ENCODE measurements at places on chromosomes 7 and 10. TPM values are rescaled to one million over a fixed set of nuclear protein-coding genes. Genes with fewer than 3 reads are reported as not detected.
A peak's percentile ranks its signal among the peaks of the same experiment; 100 is the strongest.

GRCh38 chr10:86586516-86586915, 64.9 kb upstream of the WAPL start:
- H3K4me3 ChIP-seq = no peak overlapping the region
- no peak overlapping the region for H3K27ac ChIP-seq
- no peaks in the 10 kb centered on the region for H3K36me3 ChIP-seq
- DNase-seq = no peak
- H3K27me3 ChIP-seq = no peaks in the 10 kb centered on the region

PLCE1 gene
- 14.7 TPM for total RNA-seq

DNA sequence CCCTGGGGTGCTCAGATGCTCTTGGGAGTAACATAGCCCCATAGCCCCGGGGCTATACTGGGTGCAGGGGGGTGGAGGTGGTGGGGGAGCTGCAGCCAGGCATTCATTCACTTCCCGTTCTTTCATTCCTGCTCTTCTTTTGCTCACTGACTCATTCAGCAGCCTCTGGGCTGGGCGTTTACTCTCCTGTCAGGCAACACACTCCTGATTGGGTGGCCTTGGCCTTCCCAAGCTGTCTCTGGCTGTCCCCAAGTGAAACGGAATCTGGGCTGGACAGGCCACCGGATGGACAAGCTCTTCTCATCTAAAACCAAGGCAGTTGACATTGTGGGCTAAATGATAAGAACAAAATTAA, 34.6 kb downstream of the CHST3 start:
- H3K27ac ChIP-seq = peak overlapping the region; percentile 53
- H3K27me3 ChIP-seq = no peaks in the 10 kb centered on the region
- peaks cover 17% of the 10 kb centered on the region for H3K4me1 ChIP-seq
- DNase-seq = no peak
- no peaks in the 10 kb centered on the region for H3K36me3 ChIP-seq

GRCh38 chr7:112334366-112334765, 115.9 kb upstream of the IFRD1 start:
- H3K4me3 ChIP-seq = no peak overlapping the region
- peaks cover 2% of the 10 kb centered on the region for H3K36me3 ChIP-seq
- no peak overlapping the region for H3K27ac ChIP-seq
- H3K27me3 ChIP-seq = no peaks in the 10 kb centered on the region
- DNase-seq = no peak

DNA sequence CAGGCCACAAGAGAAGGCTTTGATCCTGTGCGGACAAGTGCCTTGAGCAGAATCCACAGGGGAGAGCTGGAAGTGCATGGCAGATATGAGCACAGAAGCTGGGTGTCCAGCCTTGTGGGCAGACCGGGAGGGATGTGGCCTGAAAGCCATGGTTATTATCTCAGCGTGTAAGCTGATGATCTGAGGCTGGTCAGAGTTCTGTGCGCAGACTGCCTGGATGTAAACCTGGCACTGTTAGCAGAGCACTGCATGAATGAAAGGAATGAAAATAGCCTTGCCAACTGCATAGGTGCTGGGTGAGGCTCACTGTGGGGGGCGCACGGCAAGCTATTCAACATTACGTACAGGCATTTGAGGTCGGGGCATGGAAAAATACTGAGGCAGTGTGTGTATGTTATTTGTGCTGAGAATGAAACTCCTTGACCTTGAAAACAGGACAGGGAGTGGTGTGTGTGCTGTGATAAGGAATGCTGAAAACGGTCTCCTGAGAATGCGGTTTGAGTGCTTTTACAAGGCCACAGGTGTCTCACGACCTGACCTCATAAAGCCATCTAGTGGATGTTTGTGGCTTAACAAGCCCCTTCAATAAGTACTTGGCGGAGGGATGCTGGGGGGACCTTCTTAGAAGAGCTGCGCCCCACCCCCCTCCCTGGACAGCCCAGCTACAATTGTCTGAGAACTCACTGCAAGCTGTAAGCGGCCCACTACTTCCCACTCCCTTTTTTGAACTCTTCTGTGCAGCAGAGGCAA, 18.7 kb downstream of the AKR1C1 start:
- peaks cover 2% of the 10 kb centered on the region for H3K4me1 ChIP-seq
- no peak for DNase-seq
- H3K27me3 ChIP-seq = no peaks in the 10 kb centered on the region
- no peaks in the 10 kb centered on the region for H3K36me3 ChIP-seq

DNA sequence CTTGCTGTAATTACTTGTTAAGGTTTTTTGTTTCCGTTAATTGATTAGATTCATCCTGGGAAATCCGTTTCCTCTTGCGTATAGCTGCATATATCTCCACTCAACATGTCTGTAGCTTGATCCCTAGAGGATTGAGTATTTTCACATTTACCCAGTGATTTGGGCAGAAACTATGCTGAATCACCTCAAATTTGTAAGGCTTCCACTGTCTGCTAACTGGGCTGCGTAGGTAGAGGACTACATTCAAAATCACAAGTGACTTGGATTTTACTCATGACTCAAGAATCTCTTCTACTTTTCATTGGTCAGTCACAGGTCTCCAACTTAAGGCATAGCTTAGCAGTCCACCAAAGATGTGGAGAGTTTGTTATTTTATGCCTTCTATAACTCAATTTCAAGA, 141.8 kb downstream of the POLR1F start:
- DNase-seq = no peak
- H3K27me3 ChIP-seq = no peaks in the 10 kb centered on the region
- H3K4me3 ChIP-seq = no peak overlapping the region
- H3K27ac ChIP-seq = no peak overlapping the region

DNA sequence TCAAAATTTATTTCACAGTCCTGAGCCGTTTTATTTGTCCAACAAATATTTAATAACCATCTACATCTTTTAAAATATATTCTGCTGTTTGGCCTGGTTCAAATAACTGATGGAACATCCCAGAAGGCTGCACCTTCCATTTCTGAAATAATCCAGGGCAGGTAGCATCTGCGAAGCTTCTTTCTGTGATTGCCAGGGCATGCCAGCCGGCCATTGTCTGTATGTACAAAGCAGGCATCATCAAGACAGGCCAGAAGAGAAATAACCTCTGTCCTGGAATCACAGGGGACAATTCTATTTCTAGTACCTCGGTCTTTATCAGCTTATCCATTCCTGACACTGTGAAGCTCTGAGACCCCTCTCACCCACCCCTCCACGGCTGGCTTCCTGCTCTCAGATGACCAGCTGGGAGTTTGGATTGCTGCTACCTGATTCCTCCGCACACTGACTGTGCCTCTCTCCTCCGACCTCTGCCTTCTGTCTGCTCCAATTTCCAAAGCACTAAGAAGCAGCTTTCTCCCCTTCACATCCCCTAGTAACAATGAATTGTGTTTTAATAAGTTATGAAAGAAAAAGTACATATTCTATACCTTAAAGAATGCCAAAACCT, 8.0 kb downstream of the DGKI start:
- peaks cover 2% of the 10 kb centered on the region for H3K4me1 ChIP-seq
- no peak overlapping the region for H3K27ac ChIP-seq
- H3K27me3 ChIP-seq = no peaks in the 10 kb centered on the region
- no peaks in the 10 kb centered on the region for H3K36me3 ChIP-seq

GRCh38 chr10:103983367-103983911, 16.5 kb downstream of the SLK start:
- no peak for DNase-seq
- no peak overlapping the region for H3K27ac ChIP-seq
- no peaks in the 10 kb centered on the region for H3K27me3 ChIP-seq
- H3K4me1 ChIP-seq = no peaks in the 10 kb centered on the region
- no peak overlapping the region for H3K4me3 ChIP-seq

DNA sequence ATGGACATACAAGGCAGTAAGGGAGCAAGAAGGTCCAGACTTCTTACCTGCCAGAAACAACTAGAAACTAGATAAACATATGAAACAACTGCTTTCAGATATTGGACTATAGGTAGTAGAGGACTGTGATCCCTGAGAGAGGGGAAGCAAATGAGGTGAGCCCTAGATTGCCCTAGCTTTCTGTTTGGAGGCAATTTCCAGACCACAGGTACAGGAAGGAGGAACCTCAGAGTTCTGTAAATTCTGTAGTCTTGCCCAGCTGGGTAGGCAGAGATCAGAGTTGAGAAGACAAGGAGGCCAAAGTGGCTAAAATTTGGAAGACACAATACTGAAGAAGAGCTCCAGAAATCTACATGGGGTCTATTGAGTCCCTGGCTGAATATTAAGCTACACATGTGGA, 21.0 kb downstream of the CDK6 start:
- no peak overlapping the region for H3K4me3 ChIP-seq
- no peaks in the 10 kb centered on the region for H3K36me3 ChIP-seq
- no peak for DNase-seq
- H3K4me1 ChIP-seq = no peaks in the 10 kb centered on the region
- no peak overlapping the region for H3K27ac ChIP-seq

DNA sequence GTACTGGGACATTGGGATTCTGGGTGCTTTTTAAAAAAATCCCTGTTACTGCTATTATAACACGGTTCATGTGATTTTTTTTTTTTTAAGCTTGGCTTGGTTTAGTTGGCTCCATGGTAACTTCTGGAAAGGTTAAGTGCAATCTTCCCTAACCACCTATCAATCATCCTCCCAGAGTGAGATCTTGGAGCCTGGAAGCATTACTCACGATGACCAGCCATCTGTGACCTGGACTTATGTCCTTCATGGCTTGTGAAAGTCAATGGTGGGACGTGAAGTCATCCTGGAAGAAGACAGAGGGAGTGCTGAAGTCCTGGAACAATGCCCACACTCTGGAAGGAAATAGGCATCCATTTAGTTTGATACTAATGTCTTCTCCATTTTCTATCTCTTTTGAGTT, 135.5 kb upstream of the FRMD4A start:
- H3K27ac ChIP-seq = no peak overlapping the region
- no peaks in the 10 kb centered on the region for H3K27me3 ChIP-seq
- no peaks in the 10 kb centered on the region for H3K4me1 ChIP-seq

DNA sequence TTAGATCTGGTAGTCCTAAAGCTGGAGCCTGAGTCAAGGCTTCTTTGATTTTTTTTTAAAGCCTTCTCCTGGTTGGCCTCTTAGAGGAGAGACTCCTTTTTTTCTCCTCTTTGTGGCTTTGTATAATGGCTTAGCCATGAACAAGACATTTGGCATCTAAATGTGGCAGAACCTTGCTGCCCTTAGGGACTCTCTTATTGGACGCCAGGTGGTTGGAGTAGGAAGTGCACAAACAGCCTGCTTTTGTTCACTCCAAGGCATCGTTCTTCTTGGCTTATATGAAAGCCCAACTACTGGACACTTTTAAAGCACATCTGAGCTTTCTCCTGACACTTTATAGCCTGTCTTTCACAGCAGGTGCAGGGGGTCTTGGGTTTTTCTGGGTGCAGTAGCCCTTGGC, 25.0 kb downstream of the ZPBP start:
- no peaks in the 10 kb centered on the region for H3K36me3 ChIP-seq
- H3K27ac ChIP-seq = no peak overlapping the region
- no peak for DNase-seq
- H3K27me3 ChIP-seq = no peaks in the 10 kb centered on the region
- peaks cover 3% of the 10 kb centered on the region for H3K4me1 ChIP-seq

KCP gene
- total RNA-seq = 2.1 TPM

DNA sequence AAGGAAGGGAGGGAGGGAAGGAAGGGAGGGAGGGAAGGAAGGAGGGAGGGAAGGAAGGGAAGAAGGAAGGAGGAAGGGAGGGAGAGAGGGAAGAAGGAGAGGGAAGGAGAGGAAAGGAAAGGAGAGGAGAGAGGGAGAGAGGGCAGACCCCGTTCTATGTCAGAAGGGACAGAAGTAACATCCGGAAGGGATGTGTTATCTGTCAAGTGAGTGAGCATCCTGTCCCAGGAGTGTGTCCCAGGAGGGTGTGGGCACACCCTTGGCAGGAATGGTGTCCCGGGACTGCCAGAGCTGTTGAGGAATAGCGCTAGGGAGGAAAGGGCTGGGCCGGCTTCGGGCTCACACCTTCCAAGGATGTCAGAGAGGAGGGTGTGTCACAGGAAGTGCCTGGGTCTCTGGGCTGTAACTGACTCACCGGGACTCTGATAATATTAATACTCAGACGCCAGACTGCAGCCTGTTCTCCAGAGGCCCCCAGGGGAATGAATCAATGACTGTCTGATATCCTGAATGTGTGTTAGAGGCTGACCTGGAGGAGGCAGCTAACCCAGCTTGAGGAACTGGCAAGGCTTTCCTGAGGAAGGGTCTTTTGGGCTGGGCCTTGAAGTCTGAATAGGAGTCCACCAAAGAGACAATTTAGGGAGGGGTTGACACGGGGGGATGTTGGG, 125.6 kb upstream of the TNRC18 start:
- H3K4me1 ChIP-seq = no peaks in the 10 kb centered on the region
- no peak overlapping the region for H3K27ac ChIP-seq
- H3K36me3 ChIP-seq = no peaks in the 10 kb centered on the region
- no peaks in the 10 kb centered on the region for H3K27me3 ChIP-seq
- DNase-seq = no peak

GNG11 gene
- 9.8 TPM for total RNA-seq

- no peak overlapping the region for H3K27ac ChIP-seq
- H3K4me3 ChIP-seq = no peak overlapping the region
- no peak for DNase-seq
Measured at GRCh38 chr7:18948521-18948920, 168.9 kb downstream of the TWIST1 start.

DNA sequence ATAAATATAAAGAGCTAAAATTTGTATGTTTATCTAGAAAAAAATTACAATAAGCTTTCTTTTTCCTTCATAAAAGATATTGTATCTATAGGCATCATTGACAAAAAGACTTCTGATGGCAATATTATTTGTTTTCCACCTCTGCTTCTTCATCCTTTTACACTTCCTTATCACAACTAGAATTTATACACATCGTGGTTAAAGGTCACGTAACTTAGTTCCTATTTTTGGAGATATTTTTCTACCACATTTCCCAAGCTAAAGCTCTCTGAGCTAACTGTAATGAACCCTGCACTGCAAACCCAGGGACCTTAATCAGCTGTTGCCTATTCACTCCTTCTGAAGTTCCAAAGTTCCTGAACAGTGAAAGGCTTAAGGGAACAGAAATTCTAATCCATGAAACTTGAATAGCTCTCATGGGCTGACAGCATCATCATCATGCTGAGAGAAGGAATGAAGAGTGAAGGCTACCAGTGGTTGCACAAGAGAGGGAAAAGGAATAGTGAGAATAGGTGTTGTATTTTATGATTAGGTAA, 106.1 kb upstream of the SLC13A1 start:
- H3K36me3 ChIP-seq = no peaks in the 10 kb centered on the region
- H3K27ac ChIP-seq = no peak overlapping the region
- no peaks in the 10 kb centered on the region for H3K4me1 ChIP-seq
- no peak for DNase-seq
- no peaks in the 10 kb centered on the region for H3K27me3 ChIP-seq

GRCh38 chr7:25963733-25964132, 188.3 kb upstream of the NFE2L3 start:
- no peaks in the 10 kb centered on the region for H3K36me3 ChIP-seq
- no peak overlapping the region for H3K27ac ChIP-seq
- no peaks in the 10 kb centered on the region for H3K27me3 ChIP-seq
- DNase-seq = no peak
- H3K4me1 ChIP-seq = peaks cover 2% of the 10 kb centered on the region

TAF3 gene
- total RNA-seq = 10.5 TPM

- no peaks in the 10 kb centered on the region for H3K4me1 ChIP-seq
- H3K27ac ChIP-seq = no peak overlapping the region
- no peaks in the 10 kb centered on the region for H3K27me3 ChIP-seq
Measured at GRCh38 chr7:77383333-77383740, 32.8 kb downstream of the GSAP start.

Data from aorta (tissue), 5 donors.